ENCODE measurements at places on chromosomes 5 and 9. TPM values are rescaled to one million over a fixed set of nuclear protein-coding genes. Genes with fewer than 3 reads are reported as not detected.

The ENHO gene
- not detected for total RNA-seq

The FCN2 gene
- total RNA-seq = not detected

The INSL6 gene
- total RNA-seq = not detected

The CA9 gene
- total RNA-seq = 0.86 TPM

The PCDHGA1 gene
- 0.31 TPM for total RNA-seq

The OR13C8 gene
- total RNA-seq = not detected

The TMC1 gene
- not detected for total RNA-seq

The CDC20B gene
- 0.28 TPM for total RNA-seq

The NREP gene
- 20.2 TPM for total RNA-seq

The OTP gene
- not detected for total RNA-seq

The TOR2A gene
- 24.4 TPM for total RNA-seq

The FGF1 gene
- not detected for total RNA-seq

The LCN6 gene
- not detected for total RNA-seq

The RNF130 gene
- total RNA-seq = 11.5 TPM

The DRD1 gene
- total RNA-seq = not detected

The F2RL2 gene
- total RNA-seq = not detected

The RAD1 gene
- 27.6 TPM for total RNA-seq

The PCDHA1 gene
- not detected for total RNA-seq

The FAM169A gene
- 10.2 TPM for total RNA-seq

The EXOSC3 gene
- total RNA-seq = 67.8 TPM

All from activated naive CD8-positive, alpha-beta T cell treated with anti-CD3 and anti-CD28 coated beads, Interleukin-2, amount 10 ng/mL, durations not matched to agents 7 days and 5 days (primary cell).